ENCODE measurements at places on chromosomes 7 and 10.

- no peak for DNase-seq
Observed at GRCh38 chr7:132878204-132878919, 203.5 kb downstream of the CHCHD3 start.

GRCh38 chr7:143258831-143259230, 4.4 kb upstream of the GSTK1 start:
- no peak for DNase-seq

DNA sequence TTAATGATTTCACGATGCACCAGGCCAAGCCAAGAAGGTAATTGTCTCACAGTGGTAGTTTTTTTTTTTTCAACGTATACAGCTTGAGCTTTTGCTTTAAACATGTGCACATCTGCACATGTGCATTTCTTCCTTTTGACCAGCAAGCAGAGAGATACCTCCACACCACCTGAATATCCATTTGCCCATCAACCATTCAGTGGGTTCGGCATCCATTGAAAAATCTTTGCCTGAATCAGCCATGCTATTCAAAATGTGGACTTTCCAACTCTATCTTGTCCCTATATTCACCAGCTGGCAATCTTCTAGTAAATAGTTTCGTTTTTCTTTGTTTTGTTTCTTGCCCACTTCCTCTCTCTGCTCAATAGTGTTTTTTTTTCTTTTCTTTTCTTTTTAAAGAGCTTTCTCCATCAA, 7.7 kb upstream of the TRA2A start:
- DNase-seq: no peak

DNA sequence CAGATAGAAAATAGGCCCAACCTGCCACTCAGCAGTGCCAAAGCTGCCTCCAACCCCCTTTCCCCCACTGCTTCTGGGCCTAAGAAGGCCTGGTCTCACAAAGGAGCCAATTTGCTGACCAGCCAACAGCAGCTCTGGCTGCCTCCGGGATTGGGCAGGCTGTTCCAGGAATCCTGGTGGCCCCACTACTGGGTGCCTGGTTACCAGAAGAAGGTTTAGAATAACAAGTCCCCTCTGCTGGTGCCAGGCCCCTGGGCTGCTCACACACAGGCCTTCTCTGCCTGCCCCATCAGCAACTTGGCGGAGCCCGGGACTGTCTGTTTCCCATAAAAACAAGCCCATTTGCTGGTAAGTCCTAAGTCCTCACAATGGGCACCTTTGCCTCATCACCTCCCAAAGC, 1.2 kb downstream of the PHKG1 start:
- no peak for DNase-seq

- peak; percentile 55 for DNase-seq
Observed at GRCh38 chr10:125982260-125982948, 86.0 kb downstream of the FANK1 start.
